LHCN-M2 (cell line): ENCODE measurements at places on chromosomes 1 and 21.

DNA sequence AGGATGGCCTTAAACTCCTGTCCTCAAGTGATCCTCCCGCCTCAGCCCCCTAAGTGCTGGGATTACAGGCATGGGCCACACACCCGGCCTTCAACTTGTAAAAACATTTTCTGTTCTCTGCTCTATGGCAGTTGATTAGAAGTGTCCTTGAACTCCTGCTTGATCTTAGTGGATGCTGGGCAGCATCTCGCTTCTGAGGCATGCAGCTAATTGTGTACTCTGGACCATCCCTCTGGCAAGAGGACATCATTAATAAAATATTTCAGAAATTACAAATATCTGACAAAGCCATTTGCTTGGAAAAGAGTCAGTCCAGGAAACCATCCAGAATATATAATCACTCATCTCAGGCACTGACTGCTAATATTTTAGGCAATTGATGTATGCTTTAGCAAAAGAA lies 8.1 kb downstream of the NGF start:
- no peak for DNase-seq

- DNase-seq = no peak
Measured at GRCh38 chr1:92482665-92483609, 3.8 kb downstream of the GFI1 start.

GRCh38 chr1:116908266-116908665 lies 1.4 kb upstream of the PTGFRN start:
- no peak for DNase-seq

- no peak for DNase-seq
Measured at GRCh38 chr1:184811439-184812111, 56.9 kb upstream of the EDEM3 start.

DNA sequence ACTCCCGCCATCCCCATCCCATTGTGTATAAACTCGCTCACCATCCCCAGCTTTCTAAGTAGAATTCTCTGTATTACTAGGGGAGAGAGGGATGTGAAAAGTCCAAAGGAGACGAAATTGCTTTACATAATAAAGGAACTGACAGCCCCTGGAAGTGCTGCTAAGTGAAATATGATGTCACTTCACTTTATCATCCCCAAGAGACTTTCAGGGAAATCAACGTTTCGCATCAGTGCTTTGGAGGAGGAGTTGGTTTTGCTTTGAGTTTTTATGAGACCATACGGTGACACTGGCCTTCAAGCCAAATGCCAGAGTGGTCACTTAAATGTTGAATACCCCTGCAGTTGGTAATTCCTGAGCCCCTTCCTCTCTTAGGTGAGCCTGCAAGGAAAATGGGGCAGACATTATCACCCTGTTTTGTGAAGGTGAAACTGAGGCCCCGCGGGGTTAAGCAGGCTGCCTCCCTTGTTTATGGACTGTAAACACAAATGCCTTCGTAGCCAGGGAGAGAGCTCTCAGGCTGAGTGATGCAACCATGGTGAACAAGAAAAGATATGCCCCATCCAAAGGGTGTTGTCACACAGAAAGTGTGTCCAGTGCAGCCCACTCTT lies 58.4 kb upstream of the KAZN start:
- no peak for DNase-seq
